ENCODE measurements at places on chromosomes 7 and 10.

DNA sequence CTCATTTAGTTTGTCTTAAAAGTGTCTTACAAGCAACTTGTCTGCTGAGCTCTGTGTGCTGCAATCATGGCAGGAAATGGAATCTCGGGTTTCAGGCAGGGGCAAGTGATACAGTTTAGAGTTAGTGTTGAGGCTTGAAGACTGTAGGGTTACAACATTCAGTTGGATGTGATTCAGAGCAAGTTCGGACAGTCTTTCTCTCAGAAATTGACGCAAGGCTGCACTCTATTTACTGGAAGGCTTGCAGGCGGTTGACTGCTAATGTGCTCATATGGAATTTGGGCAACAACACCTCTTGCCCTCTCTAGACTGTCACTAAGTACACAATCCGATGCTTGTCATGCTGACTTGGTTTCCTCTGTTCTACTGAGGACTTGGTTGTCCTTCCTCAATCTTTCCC is 161.7 kb upstream of the BMPER start:
- H3K36me3 ChIP-seq, result no peaks in the 10 kb centered on the region
- H3K27ac ChIP-seq, result no peak overlapping the region
- H3K27me3 ChIP-seq, result no peaks in the 10 kb centered on the region
- no peaks in the 10 kb centered on the region for H3K4me1 ChIP-seq

- DNase-seq, result no peak
- no peaks in the 10 kb centered on the region for H3K36me3 ChIP-seq
- H3K27ac ChIP-seq, result no peak overlapping the region
- peak overlapping the region; percentile 28 for H3K4me3 ChIP-seq
- H3K4me1 ChIP-seq, result peaks cover 27% of the 10 kb centered on the region
Observed at GRCh38 chr10:6176691-6177231, 26.0 kb upstream of the PFKFB3 start.

DNA sequence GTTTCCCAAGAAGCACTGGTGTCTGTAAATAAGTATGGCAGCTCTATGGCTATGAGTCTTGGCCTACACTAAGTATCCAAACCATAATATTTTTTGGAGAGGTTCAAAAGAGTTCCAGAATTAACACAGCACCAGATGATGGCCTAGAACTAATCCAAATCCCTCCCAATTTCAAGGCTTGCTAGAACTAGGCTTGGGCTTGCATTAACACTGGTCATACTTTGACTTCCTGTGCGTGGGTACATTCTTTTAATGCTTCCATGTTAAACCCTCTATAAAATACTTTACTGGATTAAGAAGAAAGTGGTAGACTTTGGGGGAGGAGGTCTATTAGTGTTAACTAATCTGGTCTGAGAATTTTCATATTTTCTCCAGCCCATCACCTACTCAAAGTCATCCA is 3.1 kb downstream of the AASS start:
- no peak overlapping the region for H3K4me3 ChIP-seq
- H3K27ac ChIP-seq, result no peak overlapping the region
- no peak for DNase-seq
- peaks cover 28% of the 10 kb centered on the region for H3K4me1 ChIP-seq

GRCh38 chr10:72659694-72660093 is 32.2 kb upstream of the MCU start:
- H3K27ac ChIP-seq, result no peak overlapping the region
- no peak overlapping the region for H3K4me3 ChIP-seq
- no peaks in the 10 kb centered on the region for H3K4me1 ChIP-seq
- no peak for DNase-seq

DNA sequence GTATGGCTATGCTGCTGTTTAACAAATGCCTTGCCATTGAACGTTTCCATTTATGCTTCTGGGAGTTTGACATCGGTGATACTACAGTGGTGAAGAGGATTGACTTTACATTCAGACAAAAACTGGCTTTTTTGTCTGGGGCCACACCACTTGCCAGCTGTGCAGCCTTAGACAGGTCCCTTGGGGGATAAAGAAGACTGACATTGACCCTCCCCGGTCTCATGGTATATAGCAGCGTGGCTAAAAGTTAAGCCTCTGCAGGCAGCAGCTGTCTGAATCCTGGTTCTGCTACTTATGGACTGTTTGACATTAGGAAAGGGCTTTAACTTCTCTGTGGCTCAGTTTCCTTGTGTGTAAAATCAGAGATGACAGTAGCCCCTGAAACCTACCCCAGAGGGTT is 42.0 kb upstream of the PTF1A start:
- no peak for DNase-seq
- H3K27ac ChIP-seq, result no peak overlapping the region
- no peaks in the 10 kb centered on the region for H3K4me1 ChIP-seq
- H3K27me3 ChIP-seq, result no peaks in the 10 kb centered on the region
- no peaks in the 10 kb centered on the region for H3K36me3 ChIP-seq

- no peak overlapping the region for H3K27ac ChIP-seq
- H3K36me3 ChIP-seq, result no peaks in the 10 kb centered on the region
- H3K4me1 ChIP-seq, result no peaks in the 10 kb centered on the region
- H3K4me3 ChIP-seq, result no peak overlapping the region
- H3K27me3 ChIP-seq, result peaks cover 6% of the 10 kb centered on the region
Observed at GRCh38 chr10:70984986-70985722, 96.8 kb upstream of the PCBD1 start.
